ENCODE measurements at places on chromosomes 5 and 9.

GRCh38 chr9:17751486-17751885 is 172.6 kb downstream of the SH3GL2 start:
- no peak for DNase-seq

DNA sequence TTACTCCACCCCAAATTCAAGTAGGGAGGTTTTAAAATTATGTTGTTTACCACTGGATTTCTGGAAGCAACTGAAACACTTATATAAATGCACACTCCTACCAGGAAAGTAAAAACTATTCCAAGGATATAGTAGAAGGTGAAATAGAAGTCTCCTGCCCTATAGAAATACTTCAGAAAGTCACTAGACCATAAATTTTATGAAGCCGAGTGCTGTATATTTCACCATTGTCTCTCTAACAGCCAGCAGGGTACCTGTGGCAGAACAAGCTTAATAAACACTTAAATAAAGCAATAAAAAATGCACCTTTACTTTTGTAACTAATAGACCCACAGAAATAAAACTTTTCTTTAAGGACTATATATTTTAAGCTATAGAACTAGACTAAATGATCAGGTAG is 631.6 kb downstream of the PDE4D start:
- DNase-seq = no peak

DNA sequence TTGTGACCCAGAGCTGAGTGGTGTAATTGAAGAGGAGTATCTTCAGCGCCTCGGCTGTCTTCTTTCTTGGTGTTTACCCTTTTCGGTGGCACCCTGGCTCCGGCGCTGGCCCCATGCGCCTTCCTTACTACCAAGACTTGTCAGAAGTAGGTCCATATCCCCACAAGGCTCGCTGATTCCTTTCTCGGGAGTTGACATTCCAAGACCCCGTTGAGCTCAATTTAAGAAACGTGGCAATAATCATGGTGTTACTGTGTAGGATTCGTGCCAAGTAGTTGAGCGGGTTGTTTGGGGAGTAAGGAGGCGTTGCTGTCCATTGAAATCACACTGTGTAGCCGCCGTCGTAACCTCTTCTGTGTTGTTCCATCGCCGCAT is 795 bp downstream of the NDUFAF2 start:
- DNase-seq = peak; percentile 53

- DNase-seq = no peak
These were observed 9.7 kb upstream of the COL5A1 start for GRCh38 chr9:134631881-134632280.

DNA sequence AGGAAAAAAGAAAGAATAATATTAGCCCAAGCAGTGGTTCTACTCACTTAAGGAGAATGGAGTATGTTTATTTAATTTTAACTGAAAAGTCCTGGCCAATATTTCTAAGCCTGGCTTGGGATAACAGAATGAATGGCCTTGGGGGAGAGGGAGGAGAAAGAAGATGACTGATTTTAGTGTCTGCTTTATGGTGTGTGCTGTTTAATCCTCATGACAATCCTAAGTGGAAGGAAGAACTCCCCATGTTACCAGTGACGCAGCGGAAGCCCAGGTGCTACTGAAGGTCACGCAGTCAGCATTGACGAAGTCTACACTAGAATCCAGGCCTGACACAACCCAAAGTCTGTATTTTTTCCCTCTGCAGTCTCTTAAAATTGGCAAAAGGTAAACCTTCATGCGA is 50.5 kb downstream of the PALM2AKAP2 start:
- DNase-seq = no peak

GRCh38 chr5:113147101-113147508 is 170.5 kb downstream of the DCP2 start:
- DNase-seq = no peak

GRCh38 chr9:88580961-88581360 is 46.0 kb downstream of the NXNL2 start:
- no peak for DNase-seq

GRCh38 chr5:154107010-154107409 is 68.2 kb downstream of the MFAP3 start:
- no peak for DNase-seq

DNA sequence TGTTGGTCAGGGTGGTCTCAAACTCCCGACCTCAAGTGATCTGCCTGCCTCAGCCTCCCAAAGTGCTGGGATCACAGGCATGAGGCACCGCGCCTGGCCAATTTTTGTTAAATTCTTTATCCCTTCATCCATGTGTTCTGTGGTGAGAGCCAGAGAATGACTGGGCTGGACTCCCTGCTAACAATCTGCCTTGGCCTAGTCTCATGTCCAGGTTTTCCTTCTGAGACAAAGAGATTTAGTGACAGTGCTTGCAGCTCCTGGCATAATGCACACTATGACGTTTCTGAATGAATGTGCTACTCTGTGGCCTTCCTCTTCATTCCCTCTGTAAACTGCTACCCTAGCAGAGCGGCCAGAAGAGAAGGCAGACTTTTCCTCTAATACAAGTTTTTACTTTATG is 79.3 kb downstream of the FOXD1 start:
- no peak for DNase-seq

DNA sequence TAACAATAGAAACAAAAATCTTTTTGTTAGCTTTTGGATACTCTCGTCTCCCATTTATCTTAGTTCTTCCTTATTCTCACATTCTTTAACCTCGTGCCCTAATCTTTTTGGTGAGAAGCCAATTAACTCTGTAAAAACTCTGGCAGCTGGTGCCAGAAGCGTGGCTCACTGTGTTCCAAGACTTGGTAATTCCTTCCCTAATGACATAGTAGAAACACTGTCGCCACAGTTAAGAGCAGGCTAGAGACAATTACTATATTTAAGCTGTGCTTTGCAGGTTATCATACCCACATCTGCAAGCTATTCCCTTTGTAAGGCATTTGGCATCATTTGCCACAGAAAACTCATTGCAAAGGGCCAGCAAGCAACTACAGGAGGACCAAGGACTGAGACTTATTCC is 160.9 kb upstream of the PIK3R1 start:
- no peak for DNase-seq

GRCh38 chr9:110591526-110591925 is 12.0 kb upstream of the SVEP1 start:
- no peak for DNase-seq

DNA sequence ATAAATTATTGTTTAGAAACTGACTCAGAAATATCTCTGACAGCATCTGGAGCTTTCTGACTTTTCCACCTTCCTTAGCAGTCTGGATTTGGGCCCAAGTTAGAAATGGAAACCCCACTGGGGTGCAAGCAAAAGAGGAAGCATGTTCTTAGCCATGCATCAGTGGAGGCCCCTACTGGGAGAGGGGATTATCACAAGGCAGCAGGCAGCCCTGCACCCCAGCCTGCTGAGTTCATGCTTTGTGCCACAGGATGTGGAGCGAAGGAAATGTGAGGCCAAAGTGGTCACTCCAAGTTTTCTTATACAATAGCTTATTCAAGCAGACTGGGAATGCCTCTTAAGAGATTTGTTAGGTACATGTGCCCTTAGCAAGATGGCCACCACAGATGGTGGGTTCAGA is 146.5 kb upstream of the TLX3 start:
- DNase-seq = peak; percentile 32

DNA sequence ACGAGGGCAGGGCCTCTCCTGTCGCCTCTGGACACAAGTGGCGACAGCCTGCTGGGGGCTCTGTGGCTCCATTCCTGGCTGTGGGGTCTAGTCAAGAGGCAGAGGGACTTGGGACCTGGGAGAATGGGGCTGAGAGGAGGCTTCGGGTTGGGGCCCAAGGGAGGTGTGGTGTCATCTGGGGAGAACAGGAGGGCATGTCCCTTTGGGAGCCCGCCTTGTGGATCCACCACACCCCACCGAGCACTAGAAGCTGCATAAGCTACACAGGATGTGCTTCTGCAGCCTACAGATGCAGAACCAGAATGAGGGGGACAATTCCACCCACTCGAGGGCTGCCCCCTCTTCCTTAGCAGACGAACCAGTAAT is 3.9 kb upstream of the MAN1B1 start:
- DNase-seq = no peak

DNA sequence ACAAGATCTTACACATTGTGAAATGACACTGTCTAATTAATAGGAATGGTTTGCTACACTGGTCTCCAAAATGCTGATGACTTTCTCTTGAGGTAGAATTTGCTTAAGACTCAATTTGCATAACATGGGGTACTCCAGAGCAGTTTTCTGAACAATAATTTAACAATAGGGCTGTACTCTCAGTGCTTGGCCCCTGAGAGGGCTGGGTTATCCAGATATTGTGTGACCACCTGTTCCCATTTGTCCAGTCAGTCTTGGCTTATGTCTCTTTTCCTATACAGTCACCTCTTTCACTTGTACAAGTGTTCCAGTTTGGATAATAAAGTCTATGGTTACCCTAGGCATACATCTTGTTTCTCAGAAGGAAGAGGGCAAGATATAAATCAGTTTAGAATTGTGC is 17.9 kb downstream of the ZSWIM6 start:
- DNase-seq = no peak

- DNase-seq = no peak
These were observed 20.4 kb downstream of the ADAMTS2 start for GRCh38 chr5:179324760-179325295.

DNA sequence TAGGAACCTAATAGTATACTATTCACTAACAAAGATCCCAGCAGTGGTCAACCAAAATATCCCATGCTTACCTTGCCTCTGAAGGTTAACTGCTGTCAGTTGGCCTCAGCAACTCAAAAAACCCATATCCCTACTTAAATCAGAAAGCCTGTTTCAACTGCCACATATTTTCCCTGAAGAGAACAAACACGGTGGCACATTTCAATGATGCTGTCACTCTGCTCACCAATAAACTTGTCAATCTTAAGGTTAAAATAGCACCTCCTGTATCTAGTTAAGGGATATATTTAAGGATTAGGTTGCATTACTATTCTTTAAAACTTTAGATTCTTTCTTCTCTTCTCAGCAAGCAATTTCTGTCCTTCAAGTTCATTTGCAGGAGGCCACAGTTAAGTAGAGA is 986.9 kb downstream of the CDH18 start:
- DNase-seq = no peak

DNA sequence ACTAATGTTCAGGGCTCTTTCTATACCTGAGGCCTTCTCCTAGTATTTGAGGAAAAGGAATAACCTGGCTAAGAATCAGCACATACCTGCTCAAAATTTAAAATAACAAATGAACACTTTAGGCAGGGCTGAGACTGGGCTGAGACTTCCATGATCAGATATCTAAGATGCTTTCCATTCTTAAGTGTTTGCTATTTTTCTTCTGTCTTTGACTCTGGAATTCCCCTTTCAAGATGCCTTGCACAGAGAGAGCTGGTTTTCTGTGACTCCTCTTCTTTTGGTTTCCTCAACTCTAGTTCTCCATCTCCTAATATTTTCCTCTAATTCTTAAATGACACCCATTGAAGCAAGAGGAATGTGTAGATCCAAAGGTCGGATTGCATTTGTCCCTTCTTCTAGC is 61.1 kb downstream of the DPYSL3 start:
- DNase-seq = no peak

DNA sequence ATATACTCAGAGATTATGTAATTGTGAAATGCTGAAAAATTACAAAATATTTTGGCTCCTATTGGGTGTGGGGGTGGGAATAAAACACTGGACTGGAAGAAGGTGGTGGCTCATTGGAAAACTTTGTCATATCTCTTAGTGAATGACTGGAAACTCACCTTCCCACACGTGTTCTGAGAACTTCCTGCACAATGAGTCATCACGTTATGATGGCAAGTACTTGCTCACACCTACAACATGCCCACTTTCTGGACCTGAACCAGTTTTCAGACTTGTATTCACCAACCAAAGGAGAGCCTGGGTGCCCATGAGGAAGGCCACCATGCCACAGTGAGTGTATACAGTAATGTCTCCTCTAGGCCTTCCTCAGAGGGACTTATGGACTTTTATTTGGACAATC is 294.8 kb downstream of the ASTN2 start:
- no peak for DNase-seq

DNA sequence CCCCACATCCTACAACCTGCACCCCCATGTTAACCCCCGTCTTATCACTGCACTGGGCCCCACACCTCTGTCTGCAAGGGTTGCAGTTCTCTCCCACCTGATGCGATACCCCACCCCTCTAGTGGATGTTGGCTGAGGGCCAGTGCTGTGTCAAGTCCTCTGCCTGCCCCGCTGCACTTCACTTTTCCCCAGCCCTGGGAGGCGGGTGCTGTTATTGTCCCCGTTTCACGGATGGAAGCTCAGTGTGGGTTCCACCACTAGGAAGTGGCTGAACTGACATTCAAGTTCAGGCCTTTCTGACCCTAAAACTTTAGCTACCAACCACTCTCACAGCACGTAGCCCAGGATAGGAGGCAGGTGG is 3.5 kb downstream of the SNCB start:
- no peak for DNase-seq

GRCh38 chr5:78538240-78538850 is 110.2 kb downstream of the LHFPL2 start:
- DNase-seq = no peak

DNA sequence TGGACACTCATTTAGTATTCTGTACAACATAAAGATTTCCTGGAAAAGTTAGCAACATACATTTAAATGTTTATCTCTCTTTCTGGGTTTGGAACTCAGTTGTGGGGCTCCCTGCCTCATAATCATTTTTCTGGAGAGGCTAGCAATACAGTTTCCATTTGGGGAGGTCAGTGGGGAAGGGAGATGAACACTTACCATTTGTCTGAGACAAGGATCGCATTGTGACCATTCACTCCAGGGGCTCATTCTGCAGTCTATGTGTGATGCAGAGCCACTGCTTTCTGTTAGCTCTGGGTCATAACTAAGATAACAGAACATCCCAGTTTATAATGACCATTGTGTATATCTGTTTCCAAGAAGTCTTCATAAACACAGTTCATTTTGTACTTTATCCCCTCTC is 22.4 kb downstream of the C9 start:
- no peak for DNase-seq

All from ACHN (cell line).